Common myeloid progenitor, CD34-positive (primary cell): ENCODE measurements at places on chromosomes 12 and 14.
A peak's percentile ranks its signal among the peaks of the same experiment; 100 is the strongest.

DNA sequence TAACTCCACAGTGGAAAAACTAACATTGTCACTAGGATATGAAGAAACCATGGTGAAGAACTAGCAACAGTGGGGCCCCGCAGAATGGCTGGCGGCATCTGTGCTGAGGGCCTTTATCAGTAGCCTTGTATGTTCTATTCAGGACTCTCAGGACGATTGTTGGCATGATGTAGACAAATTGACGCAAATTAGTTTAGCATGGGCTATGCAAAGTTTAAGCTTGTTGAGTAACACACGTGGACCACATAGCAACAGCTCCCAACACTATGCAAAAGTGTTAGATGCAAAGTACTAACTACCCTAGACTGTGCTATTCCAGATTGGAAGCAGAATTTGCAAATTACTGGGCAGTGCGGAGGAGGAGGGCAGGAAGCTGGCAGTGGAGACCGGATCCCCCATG, 38.2 kb upstream of the TMEM263 start:
- no peak for DNase-seq

DNA sequence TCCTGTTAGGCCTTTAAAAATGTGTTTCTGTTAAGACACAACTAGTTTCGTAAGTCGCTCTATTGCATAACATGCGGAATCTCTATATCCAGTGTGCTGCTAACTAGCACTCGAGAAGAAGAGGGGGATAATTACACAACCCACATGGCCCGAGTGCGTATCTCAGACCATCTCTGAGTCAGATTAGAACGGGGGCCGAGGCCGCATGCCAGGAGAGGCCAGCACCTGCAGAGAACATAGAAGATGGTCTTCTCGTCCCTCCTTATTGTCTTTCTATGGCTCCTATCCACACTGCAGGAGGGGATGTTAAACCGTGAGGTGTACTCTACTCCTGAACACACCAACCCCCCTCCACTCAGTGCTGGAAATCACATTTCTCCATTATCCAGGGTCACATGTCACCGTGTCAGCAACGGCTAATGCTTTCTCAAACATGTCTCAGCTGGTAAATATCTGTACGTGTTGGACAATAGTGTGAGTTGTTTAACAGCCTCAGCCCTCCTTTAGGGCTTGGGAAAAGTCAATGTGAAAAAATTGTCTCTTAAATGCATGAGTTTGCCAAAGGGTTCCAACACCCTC, 56.3 kb downstream of the CCDC88C start:
- DNase-seq, result no peak

DNA sequence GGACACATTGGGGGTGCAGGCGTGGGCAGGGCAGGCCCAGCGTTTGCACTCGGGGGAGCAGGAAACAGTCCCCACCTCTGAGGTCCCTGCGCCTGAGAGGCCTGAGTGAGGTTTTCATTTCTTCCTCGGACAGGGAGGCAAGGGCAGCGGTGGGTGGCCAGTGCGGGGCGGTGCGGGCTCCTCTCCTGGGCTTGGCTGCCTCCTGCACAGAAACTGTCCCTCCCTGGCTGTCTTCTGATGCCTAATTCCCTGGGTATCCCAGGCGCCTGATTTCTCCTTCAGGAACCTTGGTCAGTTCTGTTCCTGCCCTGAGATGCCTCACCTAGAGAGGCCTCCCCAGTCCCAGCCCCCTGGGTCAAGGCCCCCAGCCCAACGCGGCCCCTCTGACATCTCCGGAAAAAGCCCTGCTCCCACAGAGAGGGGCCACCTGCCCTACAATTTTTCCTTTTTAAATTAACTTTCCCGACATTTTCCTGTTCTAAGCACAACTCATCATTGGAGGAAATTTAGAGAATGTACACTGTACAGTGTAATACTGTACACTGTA, 260.3 kb downstream of the ADGRD1 start:
- no peak for DNase-seq

DNA sequence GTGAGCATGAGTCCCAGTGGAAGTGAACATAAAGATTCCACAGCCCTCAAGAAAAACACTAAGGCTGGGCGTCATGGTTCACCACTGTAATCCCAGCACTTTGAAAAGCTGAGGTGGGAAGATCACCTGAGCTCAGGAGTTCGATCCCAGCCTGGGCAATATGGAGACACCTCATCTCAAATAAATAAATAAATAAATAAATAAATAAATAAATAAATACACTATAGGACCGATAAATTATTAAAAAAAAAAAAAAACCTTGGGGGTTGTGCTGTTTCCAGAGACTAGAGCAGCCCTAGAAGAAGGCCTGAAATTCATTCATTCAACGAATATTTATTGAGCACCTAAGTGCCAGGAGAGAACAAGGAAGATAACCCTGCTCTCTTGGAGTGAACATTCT, 1.5 kb upstream of the KANSL2 start:
- DNase-seq, result no peak

GRCh38 chr14:81312289-81312876, 87.7 kb downstream of the STON2 start:
- no peak for DNase-seq

- DNase-seq, result no peak
Measured at GRCh38 chr12:49359671-49360070, 7.6 kb upstream of the SPATS2 start.

GRCh38 chr14:91493169-91493568, 16.9 kb downstream of the PPP4R3A start:
- DNase-seq, result no peak

DNA sequence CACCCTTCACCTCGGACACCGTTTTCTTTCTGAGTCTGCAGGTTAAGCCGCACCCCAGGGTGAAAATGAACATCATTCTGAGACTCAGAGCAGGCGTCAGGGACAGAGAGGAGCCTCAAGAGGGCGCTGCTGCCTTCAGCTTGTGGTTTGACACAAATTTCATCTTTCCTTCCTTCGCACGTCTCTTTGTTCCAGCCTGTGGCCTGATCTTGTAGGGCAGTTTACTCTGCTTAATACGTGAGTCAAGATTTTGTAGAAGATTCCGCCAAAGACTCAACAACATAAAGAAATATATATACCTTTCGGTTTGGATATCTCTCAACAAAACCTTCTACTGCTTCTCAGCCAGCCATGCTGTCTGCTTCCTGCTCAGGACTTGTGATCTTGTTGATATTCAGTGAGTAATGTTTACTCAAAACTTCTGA, 329.3 kb upstream of the OR4E1 start:
- peak; percentile 56 for DNase-seq

GRCh38 chr14:66974397-66975025, 214.7 kb upstream of the GARIN2 start:
- DNase-seq, result no peak

DNA sequence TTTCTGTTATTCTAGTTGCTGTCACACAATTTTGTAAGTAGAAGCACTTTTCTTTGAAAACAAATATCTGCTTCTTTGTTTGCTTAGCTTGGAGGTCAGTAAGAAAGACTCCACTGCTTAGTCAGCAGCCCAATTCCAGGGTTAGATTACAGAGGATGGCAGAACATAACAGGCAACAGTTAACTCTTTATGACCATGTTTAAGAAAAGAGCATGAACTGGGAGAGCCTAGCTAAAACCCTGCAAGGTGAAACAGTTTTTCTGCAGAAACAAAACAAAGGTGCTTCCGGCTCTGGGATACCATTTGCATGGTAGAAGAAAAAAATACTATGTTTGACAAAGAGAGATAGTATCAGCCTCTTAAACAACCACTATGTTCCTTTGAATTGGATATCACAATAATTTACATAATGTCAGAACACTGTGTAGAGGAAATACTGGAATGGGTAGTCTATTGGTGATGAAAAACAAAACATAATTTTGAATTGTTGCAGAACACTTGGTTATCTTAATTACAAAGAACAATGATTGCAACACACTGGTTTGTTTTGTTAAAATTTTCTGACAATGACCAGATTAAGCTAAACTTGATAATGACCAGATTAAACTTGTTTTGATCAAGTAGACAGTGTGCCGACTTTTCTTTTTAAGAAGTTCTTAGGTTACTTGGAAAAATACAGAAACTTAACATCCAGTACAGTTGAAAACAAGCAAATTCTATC, 22.4 kb upstream of the PPM1H start:
- DNase-seq, result no peak

GRCh38 chr14:105077649-105077995, 12.4 kb upstream of the GPR132 start:
- no peak for DNase-seq
